ENCODE measurements at places on chromosomes 16 and 17.

- DNase-seq = no peak
Measured at GRCh38 chr16:89437991-89438390, 52.4 kb downstream of the ANKRD11 start.

DNA sequence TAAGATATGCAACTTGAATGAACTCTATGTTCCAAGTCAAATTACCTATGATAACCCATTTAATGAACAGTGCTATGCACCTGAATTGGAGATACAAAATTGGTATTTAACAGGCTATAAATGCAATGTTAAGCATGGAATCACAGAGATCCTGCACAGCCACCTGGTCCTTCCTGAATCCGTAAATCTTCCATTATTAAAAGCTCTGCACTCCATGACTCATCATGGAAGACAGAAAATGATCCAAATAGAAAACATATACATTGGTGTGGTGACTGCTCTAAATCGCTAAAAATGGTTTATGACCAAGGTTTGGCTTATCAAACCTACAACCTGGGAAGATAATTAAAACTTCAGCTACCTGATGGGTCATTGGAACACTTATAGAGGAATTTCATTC is 45.3 kb downstream of the GLG1 start:
- DNase-seq = no peak

DNA sequence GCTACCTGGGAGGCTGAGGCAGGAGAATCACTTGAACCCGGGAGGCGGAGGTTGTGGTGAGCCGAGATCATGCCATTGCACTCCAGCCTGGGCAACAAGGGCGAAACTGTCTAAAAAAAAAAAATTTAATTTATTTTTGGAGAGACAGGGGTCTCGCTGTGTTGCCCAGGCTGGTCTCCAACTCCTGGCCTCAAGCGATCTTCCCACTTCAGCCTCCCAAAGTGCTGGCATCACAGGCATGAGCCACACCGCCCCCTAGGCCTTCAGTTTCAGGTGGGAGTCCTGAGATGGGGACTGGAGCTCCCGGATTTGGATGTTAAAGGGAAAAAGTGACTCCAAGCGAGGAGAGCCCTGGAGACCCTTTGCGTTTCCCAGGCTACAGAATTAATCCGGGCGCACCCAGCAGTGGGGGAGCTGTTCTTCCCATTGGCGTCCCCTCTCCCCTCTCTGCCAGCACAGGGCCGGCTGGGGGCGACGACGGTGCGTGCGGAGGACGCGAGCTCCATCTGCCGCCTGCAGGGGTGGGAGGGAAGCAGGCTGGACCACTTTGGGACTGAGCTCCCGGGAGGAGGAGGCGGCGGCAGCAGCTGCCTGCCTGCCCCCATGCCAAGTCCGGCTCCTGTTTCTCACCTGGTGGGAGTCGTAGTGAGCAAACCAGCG is 49.3 kb upstream of the USP7 start:
- DNase-seq = no peak

DNA sequence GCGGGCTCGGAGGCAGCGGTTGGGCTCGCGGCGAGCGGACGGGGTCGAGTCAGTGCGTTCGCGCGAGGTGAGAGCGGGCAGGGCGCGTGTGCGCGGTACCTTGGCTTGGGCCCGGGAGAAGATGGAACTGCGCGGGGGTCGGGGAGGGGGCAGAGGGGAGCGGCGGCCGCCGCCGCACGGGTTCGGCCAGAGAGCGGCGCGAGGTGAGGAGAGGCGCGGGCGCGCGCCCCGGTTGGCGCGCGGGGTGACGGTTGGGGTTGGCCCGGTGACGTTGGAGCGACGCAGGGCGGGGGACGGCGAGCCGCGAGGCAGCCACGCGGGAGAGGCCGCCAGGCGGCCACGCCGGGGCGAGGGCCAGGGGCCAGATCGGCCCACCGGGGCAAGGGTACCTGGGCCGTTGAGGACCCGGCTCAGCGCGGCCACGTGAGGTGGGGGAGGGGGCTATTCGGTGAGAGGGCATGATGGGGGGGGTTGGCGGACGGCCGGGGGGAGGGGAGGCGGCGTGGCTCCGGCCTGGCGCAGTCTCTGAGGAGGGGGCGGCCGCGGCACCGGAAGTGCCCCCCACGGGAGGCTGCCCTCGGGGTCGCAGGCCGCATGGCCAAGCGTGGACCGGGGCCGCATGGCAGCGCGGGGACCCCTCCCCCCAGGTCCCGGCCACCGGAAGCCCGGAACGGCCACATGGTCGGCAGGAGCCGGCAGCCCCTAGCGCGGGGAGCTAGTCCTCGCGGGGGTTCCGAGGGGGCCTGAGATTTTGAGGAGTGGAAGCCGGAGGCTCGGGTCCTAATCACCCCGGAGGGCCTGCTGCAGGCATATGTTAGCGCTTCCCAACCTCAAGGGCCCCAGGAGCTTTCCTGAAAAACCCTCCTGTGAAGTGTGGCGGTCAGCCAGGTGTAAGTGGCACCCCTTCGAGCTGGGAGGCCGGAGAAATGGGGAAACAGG is 527 bp downstream of the EIF5A start:
- DNase-seq = peak; percentile 16

- no peak for DNase-seq
Measured at GRCh38 chr17:62676231-62676943, 48.9 kb downstream of the MRC2 start.

- no peak for DNase-seq
Measured at GRCh38 chr16:11561454-11561805, 25.3 kb downstream of the LITAF start.

- no peak for DNase-seq
Measured at GRCh38 chr16:82767198-82767597, 140.4 kb downstream of the CDH13 start.

DNA sequence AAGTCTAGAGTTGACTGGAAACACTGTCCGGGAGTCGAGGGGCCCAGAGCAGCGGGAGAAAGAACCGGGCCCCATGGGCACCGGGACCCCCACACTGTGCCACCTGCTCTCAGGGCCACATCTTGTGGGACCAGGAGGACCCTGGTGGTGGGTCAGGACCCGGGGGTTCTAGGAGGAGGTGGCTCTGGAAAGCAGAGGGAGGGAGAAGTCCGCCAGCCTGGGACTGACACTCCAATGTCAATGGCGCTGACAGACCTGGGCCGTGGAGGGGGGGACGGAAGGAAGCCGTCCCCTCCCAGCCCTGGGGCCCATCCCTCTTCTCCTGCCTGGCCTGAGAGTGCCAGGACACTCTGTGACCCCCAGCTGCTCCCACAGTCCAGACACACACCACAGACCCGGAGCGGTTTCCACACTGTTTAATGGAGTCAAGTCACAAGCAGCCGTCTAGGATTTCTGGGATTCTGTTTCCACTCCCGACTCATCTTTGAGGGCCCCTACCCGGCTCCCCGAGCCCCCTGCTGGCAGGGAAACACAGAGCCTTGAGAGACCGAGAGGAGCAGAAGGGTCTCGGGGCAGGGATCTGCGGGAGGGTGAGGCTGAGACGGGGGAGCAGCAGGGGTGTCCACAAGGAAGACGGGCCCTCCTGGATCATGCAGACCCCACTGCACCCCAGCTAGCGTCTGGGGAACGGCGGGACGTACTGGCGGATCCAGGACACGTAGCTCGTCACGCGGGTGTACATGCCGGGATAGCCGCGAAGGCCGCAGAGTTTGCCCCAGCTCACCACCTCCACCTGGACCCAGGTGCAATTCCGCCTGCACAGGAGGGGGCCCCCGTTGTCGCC is 23.5 kb upstream of the UBE2I start:
- DNase-seq = no peak

DNA sequence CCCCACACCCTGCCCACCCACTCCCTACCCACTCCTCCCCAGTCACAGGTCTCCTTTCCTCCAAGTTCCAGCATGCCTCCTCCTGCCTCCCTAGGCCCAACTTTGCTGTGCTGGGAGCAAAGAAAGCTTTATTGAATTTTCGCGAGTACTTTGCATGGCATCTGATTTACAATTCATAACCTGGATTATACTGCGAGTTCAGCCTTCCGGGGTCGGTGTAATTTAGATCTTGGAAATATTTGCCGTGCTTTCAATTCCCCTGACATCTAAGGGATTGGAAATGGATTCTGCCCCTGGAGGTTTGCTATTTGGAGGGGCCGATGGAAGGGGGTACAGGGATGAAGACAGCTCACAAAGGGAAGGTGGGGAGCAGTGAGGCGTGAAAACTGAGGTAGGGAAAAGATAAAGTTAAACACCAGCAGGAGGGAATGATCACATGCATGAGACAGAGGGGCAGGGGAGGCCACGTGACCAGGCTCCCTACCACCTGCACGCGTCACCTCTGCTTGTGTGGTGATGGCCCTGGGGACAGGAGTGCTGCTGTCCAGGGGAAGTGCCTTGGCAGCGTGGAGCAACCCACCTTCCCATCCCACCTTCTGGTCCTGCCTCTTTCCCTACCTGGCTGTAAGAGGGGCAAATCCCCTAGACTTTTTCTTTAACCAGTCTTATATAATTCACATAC is 132.3 kb upstream of the RPL38 start:
- DNase-seq = no peak

GRCh38 chr16:50298075-50298460 is 31.7 kb downstream of the ADCY7 start:
- no peak for DNase-seq

DNA sequence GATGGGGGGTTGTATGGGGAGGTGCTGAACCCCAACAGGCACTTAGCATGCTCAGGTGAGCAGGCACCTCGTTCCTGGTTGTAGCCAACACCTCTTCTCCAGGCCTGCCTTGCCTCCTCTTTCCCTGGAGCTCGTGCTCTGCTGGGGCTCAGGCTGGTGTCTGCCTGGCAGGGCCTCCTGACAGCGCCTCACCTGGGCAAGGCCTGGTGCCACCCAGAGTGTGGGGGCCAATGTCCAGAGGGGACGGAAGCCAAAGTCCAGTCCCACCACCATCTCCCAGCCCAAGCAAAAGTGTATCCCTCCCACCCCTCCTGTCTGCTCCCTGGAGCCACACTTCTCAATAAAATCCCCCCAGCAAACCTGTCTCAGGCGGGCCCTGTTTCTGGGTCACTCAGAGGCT is 304.2 kb upstream of the TNRC6C start:
- DNase-seq = no peak

GRCh38 chr17:37839196-37839978 is 84.8 kb upstream of the TBC1D3K start:
- DNase-seq = no peak

GRCh38 chr17:77516902-77517301 is 376.1 kb downstream of the SEC14L1 start:
- no peak for DNase-seq

DNA sequence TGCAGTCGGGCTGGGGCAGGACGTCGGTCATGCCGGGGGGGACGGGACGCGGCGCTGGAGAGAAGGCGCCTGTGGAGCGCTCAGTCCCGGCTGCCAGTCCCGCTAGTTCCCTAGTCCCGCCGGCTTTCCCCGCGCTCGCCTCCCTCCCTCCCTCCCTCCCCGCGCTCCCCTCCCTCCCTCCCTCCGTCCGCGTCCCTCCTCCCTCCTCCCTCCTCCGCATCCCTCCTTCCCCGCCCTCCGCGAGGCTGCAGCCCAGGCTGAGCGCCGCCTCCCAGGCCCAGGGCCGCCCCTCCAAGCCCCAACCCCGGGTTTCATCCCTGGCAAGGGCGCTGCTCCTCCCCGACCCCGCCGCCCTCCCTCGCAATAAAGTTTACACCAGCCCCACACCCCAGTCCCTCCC is 34.8 kb downstream of the TIMM22 start:
- no peak for DNase-seq

DNA sequence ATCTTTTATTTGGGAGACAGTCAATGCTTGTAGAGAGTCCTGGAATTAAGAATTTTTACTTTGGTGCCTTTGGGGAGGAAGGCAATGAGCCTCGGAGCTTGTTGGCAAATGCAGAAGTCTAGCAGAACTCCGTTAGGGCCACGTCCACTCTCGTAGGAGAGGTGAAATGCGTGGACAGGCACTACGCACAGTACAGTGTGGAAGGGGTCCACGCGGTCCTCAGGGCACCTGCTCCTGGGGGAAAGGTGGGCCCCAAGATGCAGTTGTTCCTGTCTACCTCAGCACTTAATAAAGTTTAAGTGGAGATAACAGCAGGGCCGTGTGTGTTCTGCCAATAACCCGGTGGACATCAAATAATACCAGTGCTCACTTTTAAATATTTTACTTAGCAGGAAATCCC is 1.8 kb downstream of the RAB11FIP3 start:
- no peak for DNase-seq

DNA sequence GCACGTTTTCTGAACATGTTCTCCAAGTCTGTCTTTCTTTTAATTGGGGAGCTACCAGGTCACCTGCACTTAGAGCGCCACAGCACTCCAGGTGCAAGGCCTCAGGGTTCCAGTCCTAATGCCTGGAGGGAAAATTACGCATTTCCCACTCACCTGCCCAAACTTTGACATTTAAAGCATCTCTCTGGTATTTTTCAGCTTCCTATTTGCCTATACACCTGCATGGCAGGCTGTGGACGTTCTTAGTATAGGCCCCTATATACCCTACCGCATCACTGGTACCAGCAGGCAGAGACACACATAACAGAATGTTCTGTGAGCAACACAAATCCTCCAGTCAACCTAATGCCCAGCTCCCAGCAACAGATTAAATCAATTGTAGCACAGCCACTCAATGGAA is 213.3 kb downstream of the MRTFB start:
- no peak for DNase-seq

DNA sequence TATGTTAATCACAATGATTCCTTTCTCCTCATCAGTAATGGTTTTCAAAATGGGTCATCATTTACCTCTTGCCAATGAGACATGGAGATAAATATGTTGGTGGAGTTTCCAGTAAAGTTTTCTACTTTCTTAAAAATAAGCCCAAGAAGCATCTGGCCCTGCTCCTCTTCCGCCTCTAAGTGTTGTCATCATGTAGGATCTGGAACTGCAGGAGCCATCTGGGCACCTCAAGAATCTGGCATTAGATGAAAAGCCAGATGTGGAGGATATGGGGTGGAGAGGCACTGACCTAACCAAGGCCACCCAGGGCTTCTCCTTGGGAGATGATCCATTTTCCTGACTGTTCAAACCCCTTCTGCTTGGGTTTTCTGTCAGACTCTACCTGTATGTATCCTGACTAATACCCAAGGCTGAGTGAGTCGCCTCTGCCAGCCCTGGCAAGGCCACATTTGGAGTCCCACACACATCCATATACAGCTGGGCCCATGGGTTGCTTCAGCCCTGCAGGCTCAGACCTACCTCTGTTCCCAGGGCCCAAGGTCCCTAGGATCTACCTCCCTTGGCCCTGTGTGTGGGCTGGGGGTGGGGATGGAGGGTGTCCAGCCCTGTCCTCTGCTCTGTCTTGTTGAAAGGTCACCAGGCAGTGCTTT is 24.6 kb downstream of the CCDC182 start:
- no peak for DNase-seq

- DNase-seq = no peak
Measured at GRCh38 chr17:72176951-72177660, 56.3 kb downstream of the SOX9 start.

GRCh38 chr16:50653633-50654519 is 27.2 kb downstream of the SNX20 start:
- no peak for DNase-seq

DNA sequence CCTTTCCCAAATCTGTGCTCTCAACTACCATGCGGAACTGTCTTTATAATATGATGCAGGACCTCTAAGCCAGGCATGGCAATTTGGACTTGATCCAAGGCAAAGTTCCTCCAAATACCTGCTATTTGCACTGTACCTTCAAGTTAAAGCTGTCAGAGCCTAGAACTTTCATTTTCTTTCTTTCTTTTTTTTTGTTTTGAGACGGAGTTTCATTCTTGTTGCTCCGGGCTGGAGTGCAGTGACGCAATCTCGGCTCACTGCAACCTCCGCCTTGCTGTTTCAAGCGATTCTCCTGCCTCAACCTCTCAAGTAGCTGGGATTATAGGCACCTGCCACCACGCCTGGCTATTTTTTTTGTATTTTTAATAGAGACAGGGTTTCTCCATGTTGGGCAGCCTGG is 51.7 kb downstream of the ARHGAP27 start:
- DNase-seq = no peak

GRCh38 chr16:49307176-49307575 is 25.5 kb upstream of the CBLN1 start:
- DNase-seq = no peak

Data from Caki2 (cell line).